ENCODE measurements at places on chromosomes 1 and 21.

GRCh38 chr1:70675737-70676156 lies 264.7 kb downstream of the CTH start:
- DNase-seq, result no peak

DNA sequence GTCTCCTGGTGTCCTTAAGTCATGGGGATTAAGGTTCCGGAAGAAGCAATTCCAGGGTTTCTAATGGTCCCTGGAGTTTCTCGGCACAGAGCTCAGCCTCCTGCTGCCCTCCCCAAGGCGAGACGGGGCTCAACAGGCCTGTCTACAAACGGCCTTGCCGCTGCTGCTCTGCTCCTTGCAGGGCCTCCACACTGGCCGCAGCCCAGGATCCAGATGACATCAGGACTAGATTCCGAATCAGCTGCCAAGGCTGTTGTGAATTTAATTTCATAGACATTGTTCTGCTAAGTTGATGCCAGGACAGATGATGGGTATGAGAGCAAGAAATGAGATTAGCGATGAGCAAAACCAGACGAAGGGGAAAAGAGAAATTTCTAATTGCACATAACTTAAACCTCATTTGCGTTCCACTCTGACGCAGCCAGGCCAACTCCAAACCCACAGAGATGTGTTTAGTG lies 103.6 kb upstream of the BACE2 start:
- DNase-seq, result peak; percentile 29

- DNase-seq, result no peak
These were observed 279.5 kb downstream of the KIF26B start for GRCh38 chr1:245434280-245434679.

- no peak for DNase-seq
These were observed 31.5 kb downstream of the FAM163A start for GRCh38 chr1:179774566-179774965.

DNA sequence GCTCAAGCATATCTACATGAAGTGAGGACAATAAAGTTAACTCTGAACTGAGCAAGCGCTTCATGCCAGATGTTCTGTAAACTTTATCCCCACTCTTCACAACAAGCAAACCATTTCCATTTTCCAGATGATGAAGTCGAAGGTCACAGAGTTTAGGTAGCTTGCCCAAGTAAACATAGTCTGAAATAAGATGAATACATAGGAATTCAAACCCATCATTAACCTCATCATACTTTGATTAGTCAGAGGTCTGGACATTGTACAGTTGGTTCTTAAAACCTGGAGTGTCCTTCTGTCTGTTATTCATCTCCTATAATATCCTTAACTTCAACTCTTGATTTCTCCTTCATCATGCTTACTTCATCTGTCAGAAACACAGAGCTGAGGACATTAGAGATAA lies 180.3 kb upstream of the C8B start:
- DNase-seq, result no peak

- DNase-seq, result no peak
These were observed 5.5 kb downstream of the POGK start for GRCh38 chr1:166844791-166845190.

GRCh38 chr1:187943606-187944403 lies 1115.1 kb downstream of the PLA2G4A start:
- no peak for DNase-seq

DNA sequence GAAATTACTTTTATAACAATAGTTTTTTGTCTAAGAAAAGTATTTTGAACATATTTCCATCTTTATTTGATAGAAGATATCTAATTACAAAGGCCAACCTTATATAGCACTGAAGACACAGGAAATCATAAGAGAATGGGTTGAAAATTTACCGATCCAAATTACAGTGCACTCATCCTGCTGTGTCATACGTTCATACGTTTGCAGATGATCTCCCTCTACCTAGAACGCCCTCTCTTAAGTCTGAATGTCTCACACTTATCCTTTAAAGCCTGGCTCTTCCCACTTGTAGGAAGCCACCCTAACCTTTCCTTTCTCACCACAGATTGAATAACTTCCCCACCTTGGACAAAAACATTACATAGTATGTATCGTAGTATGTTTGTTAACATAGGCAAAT lies 9.3 kb downstream of the ASH1L start:
- no peak for DNase-seq

GRCh38 chr21:29582855-29583254 lies 284.1 kb downstream of the BACH1 start:
- DNase-seq, result no peak

DNA sequence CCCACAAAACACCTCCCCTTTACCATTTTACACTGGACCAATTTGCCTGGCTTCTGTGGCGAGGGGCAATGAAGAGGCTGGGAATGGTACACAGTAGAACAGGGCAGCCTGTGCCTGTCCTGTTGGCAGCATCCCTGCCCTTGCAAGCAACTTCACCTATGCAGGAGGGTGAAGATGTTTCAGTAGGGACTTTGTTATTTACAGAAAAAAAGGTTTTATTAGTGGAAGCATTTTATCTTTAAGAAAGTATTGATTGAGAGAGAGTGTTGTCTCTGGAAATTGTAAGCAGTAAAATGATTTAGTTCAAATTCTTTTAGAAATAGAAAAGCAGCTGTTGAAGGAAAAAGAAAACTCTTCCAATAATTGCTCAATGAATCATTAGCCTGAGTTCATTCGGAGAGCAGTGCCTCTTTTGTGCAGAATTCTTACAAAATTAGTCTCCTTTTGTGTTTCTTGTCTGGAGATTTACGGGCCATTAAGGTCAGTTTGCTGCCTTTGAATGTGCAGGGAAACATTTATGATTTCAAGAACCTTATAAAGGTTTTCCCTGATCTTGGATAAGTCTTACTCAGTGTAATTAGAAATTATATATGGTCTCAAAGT lies 49.1 kb downstream of the HHAT start:
- no peak for DNase-seq

GRCh38 chr1:81155131-81155530 lies 645.6 kb upstream of the ADGRL2 start:
- DNase-seq, result no peak

- no peak for DNase-seq
These were observed 56.6 kb downstream of the SMYD2 start for GRCh38 chr1:214337511-214337910.

GRCh38 chr1:101509370-101509769 lies 272.6 kb downstream of the S1PR1 start:
- no peak for DNase-seq

GRCh38 chr1:64519901-64520300 lies 50.0 kb downstream of the CACHD1 start:
- no peak for DNase-seq

- DNase-seq, result no peak
These were observed 140.7 kb upstream of the WNT4 start for GRCh38 chr1:22283596-22283995.

- DNase-seq, result no peak
These were observed 186.7 kb downstream of the PRDM16 start for GRCh38 chr1:3255680-3256079.

DNA sequence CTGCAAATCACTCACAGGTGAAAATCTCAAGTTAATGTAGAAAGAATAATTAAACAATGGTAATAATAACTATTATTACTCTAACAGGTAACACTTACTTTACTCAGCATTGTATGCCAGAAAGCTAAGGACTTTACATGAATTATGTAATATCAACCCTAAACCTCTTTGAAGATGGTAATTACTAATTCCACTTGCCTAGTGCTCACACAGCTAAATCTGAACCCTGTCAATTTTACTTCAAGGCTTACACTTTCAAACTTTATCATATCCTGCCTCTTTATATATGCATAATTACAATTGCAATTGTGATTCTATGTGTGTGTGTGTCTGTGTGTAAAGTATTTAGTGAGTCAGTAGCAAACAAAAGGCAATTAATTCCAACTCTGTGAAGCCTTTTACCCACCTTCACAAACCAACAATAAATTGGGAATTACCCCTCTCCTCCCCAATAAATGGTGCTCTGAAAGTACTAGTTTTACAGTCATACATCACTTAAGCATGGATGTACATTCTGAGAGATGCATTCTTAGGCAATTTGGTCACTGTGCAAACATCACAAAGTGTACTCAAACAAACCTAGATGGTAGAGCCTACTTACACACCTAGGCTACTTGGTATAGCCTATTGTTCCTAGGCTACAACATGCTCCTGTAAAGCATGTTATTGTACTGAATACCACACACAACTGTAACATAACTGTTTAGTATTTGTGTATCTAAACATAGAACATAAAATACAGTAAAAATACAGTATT lies 5.9 kb downstream of the ZNF644 start:
- no peak for DNase-seq

GRCh38 chr1:169361281-169361680 lies 6.3 kb downstream of the NME7 start:
- no peak for DNase-seq

- DNase-seq, result no peak
These were observed 149.3 kb downstream of the TGFB2 start for GRCh38 chr1:218494449-218494852.

DNA sequence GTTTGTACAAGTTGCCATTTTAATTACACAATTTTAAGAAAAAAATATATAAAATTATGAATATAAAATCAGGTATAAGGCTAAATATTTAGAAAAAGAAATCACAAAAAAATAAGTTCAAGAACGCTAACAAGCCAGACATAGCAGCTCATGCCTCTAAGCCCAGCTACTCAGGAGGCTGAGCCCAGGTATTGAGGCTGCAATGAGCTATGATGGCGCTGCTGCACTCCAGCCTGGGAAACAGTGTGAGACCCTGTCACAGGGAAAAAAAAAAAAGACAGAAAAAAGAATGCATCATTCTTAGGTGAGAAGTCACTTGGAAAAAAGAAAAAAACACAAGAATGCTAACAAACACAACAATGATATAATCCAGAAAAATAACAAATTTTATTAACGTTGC lies 112.3 kb upstream of the PRDX6 start:
- DNase-seq, result no peak

DNA sequence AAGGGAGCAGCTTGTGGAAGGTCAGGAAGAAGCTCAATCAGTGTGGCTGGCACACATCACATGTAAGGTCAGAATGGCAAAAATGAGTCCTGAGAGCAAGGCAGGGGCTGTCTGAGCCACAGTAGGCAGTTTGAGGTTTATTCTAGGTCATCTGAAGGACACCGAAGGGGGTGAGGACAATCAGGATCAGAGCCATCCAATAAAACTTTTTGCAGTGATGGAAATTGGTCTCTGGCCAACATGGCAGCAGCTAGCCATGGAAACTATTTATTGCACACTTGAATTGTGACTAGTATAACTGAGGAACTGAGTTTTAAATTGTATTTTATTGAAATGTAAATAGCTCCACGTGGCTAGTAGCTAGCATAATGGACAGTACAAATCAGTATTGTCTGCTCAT lies 97.0 kb upstream of the CACNA1E start:
- no peak for DNase-seq

GRCh38 chr21:37356706-37357105 lies 9.9 kb upstream of the DYRK1A start:
- no peak for DNase-seq

DNA sequence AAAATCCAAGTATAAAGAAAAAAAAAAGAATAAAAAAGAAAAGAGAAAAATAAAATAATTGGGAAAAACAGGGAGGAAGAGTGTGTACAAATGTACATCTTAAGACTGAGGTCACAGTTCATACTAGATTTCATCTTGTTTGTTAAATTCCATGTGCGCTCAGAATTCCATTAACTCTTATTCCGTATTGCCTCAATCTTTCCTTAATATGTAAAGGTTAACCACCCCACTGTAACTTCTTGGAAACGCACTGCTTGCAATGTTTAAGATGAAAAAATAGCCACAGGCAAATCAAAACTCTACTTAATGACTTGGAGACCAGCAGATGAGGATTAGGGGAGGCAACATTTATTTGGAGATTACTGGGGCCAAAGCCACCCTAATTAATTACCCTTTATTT lies 23.9 kb upstream of the KCNE1 start:
- DNase-seq, result no peak

DNA sequence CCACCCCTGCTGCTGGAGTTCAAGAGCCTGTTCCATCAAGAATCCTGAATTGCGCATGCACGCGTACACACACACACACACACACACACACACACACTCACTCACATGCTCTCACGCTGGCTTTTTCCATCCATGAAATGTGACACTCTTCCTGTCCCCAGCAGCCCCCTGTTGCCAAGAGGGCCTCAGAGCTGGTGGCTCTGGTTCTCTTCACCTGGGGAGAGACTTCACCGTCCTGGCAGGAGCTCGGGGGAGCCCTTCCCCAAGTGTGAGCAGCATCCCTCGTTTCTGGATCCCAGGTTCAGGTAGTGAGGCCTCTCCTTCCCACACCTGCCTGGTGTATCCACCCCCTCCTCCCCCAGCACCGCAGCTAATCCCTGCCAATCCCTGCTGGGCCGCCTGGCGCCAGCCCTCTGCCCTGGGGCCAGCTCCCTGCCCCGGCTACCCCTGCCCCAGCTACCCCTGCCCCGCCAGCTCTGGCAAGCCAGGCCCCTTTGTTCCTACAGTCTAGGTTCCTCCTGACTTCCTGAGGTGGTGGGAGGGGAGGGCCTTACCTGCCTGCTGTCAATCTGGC lies 9.9 kb downstream of the PLOD1 start:
- DNase-seq, result no peak

GRCh38 chr1:156894711-156895454 lies 1.4 kb downstream of the PEAR1 start:
- DNase-seq, result no peak

DNA sequence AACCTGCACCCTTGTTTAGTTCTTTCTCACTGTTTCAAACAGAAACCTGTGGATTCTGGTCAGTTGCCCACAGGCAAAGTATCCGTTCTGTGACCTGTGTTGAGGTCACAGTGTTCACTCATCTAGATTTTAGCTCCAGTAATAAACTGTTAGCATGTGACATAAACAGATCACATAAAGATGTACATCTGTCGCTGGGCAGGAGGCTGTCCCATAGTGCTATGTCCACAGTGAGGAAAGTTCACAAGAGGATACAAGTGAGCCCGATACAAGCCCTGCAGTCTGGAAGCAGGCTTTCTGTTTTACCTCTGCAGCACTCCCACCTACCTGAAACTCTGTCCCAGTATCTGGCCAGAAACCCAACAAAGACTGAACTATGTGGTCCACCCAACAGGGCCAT lies 28.4 kb downstream of the LMX1A start:
- no peak for DNase-seq

- peak; percentile 13 for DNase-seq
These were observed 808 bp downstream of the MAP3K21 start for GRCh38 chr1:233328142-233328921.

DNA sequence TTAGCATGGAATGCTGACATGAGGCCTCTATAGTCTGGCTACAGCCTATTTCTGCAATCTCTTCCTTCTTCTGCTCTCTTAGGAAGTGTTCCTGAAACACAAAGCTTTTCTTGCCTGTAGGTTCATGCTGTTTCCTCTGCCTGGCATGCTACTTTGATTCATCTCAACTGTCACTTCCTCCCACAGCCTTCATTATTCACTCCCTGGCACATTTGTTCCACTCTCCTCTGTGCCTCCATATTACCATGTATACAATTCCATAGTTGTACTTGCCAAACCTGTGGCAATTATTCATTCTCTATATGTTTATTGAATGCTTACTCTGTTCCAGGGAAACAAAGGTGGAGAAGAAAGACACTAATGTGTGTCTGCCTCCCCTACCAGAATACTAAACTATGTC lies 210.2 kb downstream of the LRRC7 start:
- DNase-seq, result no peak

- DNase-seq, result no peak
These were observed 272.3 kb upstream of the C1orf105 start for GRCh38 chr1:172148213-172148612.

All from mucosa of gallbladder (tissue), 1 donor.